ENCODE measurements at places on chromosomes 5 and 9.

- DNase-seq = no peak
These were observed 9.6 kb downstream of the FAM163B start for GRCh38 chr9:133599470-133600173.

DNA sequence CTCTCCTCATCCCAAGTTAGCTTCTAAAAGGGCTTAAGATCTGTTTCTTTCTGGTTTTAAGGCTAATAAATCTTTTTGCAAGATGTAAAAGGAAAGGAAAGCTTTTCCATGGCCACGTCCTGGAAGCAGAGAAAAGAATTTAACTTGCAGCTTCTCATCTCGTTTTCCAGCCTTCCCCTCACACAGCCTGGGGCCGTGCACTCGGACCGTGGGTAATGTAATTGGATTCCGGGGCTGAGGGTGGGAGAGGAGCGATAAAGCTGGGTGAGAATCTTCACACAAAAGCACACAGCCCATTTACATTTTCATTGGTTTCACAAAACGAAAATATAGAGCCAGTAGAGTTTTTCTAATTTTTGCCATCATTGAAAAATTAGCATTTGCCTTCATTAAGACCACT, 91.2 kb downstream of the IRX2 start:
- DNase-seq = no peak

GRCh38 chr5:83407931-83408330, 63.6 kb upstream of the VCAN start:
- no peak for DNase-seq

- DNase-seq = no peak
These were observed 11.6 kb upstream of the CETN3 start for GRCh38 chr5:90421136-90421535.

GRCh38 chr5:56637321-56637920, 177.9 kb upstream of the MAP3K1 start:
- DNase-seq = no peak

- DNase-seq = no peak
These were observed 33.9 kb upstream of the ARHGAP26 start for GRCh38 chr5:142736247-142736632.

DNA sequence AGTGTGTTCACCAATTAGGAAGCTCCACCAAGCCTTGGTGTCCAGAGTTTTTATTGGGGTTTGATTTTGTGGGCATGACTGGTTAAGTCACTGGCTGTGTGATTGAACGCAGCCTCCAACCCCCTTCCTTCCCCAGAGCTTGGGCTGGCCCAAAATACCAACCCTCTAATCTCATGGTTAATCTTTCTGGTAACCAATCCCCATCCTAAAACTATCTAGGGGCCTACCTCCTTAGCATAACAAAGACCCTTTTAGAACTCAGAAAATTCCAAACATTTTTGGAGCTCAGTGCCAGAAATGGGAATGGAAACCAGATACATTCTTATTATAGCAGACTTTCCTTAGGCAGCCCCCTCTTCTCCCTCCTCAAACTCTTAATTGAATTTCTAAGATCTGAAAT, 35.9 kb upstream of the HRH2 start:
- DNase-seq = no peak

GRCh38 chr9:125632321-125633115, 74.5 kb downstream of the MAPKAP1 start:
- DNase-seq = no peak

DNA sequence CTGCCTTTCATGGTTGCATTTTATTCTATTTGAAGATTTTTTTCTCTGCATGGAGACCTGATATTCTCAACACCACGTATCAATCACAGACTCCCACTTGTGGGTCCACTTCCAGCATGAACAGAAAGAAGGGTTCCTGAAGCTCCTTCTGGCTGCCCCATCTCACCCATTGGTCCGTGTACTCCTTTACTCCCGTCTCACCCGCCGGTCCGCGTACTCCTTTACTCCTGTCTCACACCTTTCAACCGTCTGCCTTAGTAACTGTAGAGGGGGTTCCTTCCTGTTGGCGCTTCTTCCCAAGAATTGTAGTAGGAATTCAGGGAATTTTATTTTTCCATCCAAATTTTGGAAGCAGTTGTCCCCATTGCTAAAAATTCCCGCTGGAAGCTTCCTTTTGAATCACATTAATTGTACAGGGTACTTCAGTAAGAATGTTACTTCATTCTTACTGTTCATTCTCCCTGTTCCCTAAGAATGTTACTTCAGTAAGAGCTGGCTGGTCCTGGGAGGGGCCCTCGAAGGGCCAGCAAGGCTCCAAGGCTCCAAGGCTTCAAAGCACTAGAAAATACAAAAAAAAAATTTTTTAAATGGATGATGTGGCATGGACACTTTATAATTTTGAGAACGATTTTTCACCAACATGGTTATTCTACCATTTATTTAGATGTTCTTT, 3.9 kb upstream of the LPCAT1 start:
- no peak for DNase-seq

DNA sequence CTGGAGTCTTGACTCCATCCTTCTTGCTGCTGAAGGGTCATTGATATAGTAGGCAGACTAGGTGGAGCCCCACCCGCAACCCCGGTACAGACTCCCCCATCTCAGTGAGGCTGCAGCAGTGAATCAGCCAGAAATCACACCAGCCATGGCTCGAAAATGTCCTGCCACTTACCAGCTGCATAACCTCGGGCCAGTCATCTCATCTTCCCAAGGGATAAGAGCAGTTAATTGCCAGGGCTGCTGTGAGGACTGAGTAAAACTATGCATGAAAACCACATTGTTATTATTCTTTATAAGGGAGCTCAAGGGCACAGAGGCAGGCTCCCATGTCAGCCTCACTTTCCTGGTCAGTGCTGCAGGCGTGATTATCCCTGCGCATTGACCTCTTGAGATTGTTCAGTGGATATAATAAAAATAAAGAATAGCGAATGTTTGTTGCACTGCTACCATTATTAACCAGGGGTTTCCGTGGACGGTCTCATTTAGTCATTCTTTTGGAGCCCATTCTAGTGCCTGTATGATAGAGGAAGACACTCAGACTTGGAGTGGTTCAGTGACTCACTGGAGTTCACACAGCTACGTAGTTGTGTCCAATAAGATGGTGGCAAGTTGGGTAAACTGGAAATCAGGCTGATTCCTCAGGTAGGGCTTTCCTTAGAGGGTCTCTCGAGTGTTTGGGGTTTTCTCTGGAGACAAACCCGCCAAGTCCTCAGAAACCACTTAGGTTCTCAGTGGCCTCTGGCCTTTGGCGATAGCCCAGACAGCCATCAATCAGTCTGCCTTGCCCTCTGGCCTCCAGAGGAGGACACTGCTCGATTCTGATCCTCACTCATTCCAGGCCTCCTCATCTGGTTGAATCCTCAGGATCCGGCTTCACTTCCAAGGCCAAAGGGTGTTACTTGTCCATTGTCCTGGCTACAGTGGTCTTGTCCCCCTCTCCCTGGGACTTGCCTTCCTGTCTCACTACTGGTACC, 39.9 kb downstream of the COL15A1 start:
- DNase-seq = no peak

GRCh38 chr5:172280929-172281328, 2.6 kb downstream of the UBTD2 start:
- DNase-seq = no peak

DNA sequence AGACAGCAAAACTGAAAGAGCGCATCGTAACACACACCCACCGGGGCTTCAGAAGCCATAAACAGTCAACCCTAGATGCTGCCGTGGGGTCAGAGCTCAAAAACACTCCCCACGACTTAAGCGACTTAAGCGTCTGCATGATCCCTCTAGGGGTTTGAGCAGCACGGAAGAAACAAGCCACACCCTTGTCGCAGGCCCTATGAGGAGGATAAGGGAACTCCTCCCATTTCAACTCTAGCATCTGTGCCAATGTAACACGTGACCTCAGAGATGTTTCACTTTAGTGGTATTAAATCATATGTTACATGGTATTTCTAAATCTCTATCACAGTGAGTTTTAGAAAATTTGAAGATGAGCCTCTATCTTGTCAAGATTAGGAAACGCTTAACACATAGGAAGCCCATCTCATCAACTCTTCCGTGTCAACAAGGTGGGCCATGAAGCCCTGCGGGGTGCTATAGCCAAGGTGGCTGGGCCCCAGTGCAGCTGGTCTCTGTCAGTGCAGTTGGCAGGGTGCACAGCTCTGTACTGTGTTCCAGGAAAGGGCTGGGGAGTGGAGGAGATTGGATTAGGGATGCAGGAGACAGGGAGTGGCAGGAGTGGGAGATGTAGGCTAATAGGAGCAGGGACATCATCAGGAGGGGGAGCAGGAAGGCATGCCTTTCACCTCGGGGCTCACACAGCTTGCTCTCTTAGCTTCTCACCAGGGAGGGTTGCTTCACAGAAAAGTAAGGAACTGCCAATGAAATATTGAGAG, 33.1 kb downstream of the ZCCHC9 start:
- no peak for DNase-seq

DNA sequence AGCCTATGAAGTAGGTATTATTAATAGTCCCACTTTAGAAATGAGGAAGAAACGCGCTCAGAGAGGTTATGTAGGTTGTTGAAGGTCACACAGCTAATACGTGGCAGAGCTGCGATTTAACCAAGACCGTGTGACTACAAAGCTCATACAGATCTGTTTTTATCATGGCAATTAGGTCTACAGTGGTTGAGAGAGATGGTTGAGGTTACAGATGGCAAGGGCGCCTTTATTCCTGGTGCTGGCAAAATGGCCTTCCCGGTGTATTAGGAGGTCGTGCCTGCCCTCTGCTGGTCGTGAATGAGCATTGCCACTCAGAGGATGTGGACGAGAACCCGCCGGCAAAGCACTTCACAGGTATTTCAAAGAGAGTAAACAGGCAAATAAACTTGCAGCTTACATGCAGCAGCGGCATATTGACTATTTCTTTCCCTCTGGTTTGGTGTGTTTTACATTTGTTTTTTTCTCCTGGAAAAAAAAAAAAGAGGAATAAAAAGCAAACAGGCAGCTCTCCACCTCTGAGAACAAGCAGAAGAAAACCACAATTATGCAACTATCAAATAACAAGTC, 65.3 kb upstream of the EGFLAM start:
- DNase-seq = no peak

- DNase-seq = no peak
These were observed 292.9 kb downstream of the MAST4 start for GRCh38 chr5:66889056-66889455.
